ENCODE measurements at places on chromosomes 2 and 18.

DNA sequence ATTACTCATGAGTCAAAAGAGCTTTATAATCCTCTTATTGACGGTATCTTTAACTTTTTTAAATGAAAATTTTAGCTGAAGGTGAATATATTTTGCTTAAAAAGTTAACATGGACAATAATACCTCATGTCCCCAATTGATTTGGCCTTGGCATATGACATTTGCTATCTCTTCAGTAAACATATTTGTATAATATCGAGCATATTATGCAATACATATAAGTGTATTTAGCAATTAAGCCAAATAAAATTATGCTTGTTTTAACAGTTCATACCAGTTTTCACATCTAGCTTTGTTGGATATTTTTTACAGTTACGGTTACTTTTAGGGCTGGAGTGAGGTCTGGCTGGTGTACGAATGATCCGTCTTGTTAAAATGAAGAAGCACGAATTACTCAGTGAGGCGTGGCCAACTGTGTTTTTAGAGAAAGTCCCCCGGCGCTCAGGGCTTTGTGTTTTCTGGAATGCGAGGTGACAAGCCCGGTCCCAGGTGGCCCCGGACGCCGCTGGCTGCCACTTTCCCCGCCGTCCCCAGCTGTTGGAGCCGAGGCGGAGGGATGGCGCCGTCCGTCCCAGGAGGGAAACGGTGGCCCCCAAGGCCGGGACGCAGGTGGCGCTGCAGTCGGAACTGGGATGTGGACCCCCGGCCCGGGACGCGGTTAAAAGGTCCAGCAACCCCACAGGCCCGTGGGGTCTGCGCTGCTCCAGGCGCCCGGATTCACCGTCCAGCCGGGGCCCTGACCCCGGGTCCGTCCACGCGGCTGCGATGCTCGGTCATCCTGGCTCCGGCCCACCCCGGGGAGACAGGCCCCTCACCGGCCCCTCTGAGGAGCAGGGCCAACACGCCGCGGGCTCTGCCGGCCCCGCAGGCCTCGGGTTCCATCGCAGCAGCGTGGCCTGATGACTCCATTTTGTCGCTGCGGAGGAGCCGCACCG is 41.3 kb downstream of the TMEM18 start:
- DNase-seq: no peak

DNA sequence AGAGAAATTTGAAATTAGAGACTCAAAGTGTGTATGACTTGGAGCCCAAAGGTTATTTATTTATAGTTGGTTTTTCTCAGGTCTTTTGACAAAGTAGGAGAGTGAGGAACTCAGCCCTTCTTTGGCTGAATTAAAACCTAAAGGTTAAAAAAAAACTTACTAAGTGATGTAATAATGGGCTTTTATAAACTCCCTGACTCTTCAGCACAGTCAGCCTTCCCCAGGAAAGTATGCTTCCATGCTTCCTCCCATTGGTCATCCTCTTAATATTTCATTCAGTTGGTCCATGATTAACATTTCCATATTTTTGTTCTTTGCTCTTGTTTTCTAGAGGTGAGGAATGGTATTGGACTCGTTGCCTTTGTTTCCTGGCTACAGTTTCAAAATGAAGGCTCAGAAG is 7.2 kb downstream of the ARPC2 start:
- no peak for DNase-seq

GRCh38 chr2:100822587-100823248 is 2.8 kb downstream of the NPAS2 start:
- DNase-seq: no peak

DNA sequence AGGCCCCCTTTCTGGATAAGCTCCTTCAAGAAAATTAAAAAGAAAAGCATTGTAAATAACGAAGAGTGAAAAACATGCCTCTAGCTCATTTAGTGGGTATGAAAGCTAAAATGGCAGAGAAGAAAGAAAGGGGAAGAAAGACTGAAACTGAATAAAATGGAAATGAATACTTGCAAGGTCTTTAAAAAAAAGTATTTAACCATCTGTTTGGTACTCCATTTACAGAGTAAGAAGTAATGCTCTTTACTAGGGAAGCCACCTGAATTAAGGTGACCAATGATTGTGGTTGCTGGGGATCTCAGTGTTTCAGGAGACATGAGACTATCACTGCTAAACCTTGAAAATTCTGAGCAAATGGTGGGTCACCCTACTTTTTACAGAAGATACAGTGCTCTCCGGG is 17.7 kb upstream of the ARL5A start:
- DNase-seq: no peak

DNA sequence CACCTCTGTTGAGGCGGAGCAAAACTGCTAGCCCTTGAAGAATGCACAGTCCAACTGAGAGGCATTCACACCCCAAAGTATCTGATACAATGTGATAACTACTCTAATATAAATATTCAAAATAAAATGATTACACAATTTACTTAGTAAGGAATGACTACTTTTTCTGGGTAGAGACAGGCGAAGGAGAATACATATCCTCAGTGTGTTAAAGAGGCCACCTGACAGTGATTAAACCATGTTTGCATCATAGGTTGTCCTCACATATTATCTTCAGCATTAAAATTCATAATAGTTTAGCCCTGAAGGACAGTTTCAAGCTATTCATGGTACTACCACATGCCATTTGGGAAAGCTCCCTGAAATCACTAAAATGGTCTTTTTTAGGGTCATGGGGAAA is 16.9 kb upstream of the BAZ2B start:
- DNase-seq: no peak

DNA sequence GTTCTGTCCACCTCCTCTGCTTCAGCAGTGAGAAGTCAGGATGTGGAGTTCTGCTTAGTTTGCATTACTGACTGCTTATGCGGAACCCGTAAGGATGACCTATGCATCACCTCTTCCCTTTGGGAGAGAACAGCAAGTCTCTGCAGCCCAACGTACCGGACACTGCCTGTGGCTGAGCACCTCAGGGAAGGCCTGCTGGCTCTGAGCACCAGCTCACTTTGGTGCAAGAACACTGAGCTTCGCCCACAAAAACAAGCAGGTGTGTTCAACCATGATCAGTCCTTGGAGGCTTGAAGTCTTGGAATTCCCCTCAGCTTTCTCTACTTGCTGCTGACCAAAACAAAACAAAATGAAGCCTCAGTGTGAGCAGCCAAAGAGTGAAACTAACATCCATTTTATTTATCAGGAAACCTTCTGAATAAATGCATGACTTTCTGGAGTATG is 52.7 kb upstream of the NCK2 start:
- DNase-seq: no peak

GRCh38 chr2:36562240-36562639 is 35.7 kb downstream of the FEZ2 start:
- no peak for DNase-seq

DNA sequence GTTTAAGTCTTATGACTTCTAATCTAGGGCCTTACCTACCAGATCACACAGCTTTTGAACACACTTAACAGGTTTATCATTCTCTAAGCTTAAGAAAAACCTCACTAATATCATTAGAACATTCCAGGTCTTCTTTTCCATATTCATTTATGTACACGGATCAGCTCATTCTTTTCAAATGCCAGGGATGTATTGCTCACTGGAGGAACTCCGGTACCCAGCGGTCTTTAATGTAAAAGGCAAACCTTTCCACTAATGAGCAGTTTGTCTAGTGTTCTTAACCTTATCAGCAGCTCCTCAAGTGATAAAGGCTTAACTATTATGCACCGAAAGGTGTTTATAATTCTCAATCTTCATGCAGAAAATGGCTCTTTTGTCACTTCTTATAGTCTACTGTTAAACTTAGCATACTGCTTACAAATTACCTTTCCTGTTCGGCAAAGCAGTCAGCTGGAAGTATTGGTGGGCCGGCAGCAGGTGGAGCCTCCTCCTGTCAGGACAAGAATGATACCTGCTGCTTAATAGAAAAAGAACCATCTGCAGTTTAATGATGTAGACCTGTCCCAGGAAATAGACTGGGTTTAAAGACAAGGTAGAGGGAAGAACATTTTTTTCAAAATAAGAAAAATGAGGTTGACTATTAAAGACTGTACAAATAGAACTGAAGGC is 142.7 kb downstream of the FIGN start:
- DNase-seq: no peak

DNA sequence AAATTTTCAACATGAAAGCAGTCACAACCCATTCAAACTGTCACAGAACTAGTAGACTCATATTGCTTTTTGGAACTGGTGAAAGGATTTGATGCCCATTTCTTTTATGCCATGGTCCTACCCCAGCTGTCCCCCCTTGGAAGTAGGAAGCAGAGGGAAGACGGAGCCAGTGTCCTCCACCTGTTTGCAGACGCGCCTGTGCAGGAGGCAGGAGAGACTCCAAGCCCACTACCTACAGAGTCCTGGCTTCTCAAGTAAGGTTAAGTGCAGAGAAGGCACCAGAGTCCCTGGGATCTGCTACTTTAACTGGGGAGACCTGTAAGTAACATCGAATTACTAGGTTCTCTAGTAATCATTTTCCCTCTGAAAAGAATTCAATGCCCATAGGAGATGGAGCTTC is 32.7 kb upstream of the DNMT3A start:
- DNase-seq: no peak
